ENCODE measurements at places on chromosomes 1 and 21. TPM values are rescaled to one million over a fixed set of nuclear protein-coding genes. Genes with fewer than 3 reads are reported as not detected.

DIO1 gene
- total RNA-seq, result not detected

KCNJ9 gene
- not detected for total RNA-seq

ITGB2 gene
- 8.2 TPM for total RNA-seq

DNA sequence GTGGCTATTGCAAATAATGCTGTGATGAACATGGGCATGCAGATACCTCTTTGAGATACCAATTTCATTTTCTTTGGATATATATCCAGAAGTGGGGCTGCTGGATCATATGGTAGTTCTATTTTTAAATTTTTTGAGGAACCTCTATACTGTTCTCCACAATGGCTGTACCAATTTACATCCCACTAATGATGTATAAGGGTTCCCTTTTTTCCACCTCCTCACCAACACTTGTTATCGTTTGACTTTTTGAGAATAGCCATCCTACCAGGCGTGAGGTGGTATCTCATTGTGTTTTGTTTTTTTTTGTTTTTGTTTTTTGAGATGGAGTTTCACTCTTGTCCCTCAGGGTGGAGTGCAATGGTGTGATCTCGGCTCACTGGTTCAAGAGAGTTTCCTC is 6.6 kb upstream of the NUCKS1 start:
- no peak for DNase-seq

DNA sequence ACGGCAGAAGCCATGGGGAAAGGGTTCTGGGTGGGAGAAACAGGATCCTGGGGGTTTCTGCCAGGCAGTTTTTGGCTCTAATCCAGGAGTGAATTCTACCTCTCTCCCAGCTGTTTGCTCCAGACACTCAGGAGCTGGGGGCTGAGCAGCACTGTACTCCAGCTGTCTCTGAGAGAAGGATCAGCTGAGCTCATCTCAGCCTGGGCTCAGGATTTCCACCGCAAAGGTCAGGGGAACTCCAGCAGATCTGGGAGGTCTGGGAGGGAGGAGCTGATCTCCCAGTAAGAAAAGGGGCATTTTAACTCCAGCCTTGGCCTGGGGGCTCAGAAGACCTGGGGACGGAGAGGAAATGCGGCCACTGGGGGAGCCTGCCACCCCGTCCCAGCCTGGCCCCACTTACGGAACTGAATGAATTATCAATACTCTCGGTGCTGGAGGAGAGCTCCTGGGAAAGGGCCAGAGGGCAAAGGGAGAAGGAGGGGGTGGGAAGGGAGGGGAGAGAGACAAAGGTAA is 17.3 kb downstream of the PI4KB start:
- no peak for DNase-seq
